ENCODE measurements at places on chromosomes 1 and 21. TPM values are rescaled to one million over a fixed set of nuclear protein-coding genes. Genes with fewer than 3 reads are reported as not detected.

MXRA8 gene
- not detected for total RNA-seq

- peak; percentile 76 for DNase-seq
Observed at GRCh38 chr21:33362044-33362555, 37.3 kb downstream of the IFNAR1 start.

- no peak for DNase-seq
Observed at GRCh38 chr1:3899754-3900149, 320 bp downstream of the C1orf174 start.

GRCh38 chr1:11429226-11429625 lies 49.7 kb upstream of the DISP3 start:
- no peak for DNase-seq

LRRC41 gene
- total RNA-seq = 29.2 TPM

GRCh38 chr1:53473463-53473862 lies 14.3 kb downstream of the DMRTB1 start:
- DNase-seq = no peak
